ENCODE measurements at places on chromosomes 7 and 10.

DNA sequence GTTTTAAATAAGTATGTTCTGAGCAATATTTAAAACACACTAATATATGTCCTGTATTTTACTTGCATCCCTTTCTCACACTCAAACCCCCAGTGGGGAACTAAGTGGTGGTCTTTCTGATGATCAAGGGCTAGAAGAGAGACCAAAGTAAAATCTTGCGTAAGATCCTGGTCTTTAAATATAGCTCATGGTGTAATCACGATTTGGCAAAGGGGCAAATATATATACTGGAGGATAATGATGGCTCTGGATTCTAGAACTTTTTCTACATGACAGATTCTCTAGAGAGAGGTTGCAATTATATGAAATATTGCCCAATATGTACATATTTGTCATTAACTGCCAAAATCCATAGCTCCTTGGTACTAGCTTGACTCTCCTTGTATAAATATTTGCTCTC is 438.3 kb downstream of the NXPH1 start:
- no peak for DNase-seq

DNA sequence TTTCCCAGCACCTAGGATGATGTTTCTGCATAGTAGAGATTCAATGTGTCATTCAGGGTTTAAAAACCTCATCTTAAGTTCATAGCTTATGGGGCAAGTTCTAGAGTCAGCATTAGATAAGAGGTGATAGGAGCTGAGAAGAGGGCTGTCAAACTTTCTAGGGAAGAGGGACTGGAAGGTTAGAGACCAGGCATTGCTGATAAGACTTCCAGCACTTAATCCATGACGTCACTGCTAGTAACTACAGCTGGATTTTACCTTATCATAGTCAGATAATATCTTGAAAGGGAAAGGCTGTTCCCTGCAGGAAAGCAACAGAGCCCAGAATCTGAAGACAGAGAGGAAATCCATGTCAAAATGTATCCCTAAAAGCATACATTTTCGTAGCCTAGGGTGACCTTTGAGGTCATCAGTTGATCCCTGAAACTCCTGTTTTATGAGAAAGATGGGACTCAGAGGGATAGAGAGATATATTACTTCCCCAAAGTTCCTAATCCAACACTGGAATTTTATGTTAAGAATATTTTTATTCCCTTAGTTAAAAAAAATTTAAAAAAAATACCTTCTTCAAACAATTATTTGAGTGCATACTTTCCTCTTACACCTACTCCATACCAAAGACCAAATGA is 3.3 kb upstream of the CPED1 start:
- no peak for DNase-seq

DNA sequence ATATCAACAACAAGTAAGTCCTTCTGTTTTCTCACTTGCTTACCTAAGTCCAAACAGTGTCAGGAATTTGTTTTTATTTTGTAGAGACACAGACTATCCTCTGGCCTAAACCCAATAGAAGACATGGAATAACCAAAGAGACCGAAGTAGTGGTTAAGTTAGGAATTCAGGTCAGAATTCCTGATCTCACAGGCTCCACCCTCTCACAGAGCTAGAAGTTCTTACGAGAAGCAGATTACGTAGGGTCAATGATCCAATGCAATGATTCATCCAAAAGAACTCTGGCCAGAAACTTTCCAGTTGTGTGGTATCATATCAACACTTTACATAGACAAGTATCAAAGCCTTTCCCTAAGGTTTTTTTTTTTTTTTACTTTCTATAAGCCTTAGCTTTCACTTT is 73.8 kb downstream of the IQUB start:
- no peak for DNase-seq

- no peak for DNase-seq
Measured at GRCh38 chr7:146874722-146875121, 758.1 kb downstream of the CNTNAP2 start.

GRCh38 chr7:157297185-157297584 is 39.6 kb upstream of the DNAJB6 start:
- DNase-seq: no peak

DNA sequence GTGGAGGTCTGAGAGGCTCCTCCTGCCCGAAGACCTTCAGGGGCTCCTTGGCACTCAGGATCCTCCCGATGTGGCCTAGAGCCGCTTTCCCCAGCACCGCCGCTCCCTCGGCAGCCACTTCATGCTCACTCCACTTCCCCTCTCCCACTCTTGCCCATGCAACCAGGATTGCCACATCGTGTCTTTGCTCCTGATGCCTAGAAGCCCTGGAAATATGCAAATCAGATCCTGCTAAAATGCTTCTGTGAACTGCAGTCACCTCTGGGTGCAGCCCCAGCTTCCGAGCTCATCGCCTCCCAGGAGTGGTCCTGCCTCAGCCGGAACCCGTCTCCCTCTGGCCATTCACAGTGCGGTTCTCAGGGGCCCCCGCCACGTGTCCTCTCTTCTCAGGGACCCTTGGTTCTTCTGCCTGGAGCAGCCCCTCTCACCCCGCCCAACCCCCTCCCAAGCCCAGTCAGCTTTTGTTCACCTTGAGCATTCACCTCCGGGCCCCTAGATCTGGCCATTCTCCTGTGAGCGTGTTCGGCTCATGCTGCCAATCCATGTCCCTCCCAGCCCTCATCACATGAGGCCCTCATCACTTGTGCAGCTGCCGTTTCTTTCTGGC is 175.5 kb downstream of the ADARB2 start:
- DNase-seq: no peak

GRCh38 chr10:30832749-30833627 is 198.7 kb downstream of the ZNF438 start:
- no peak for DNase-seq

DNA sequence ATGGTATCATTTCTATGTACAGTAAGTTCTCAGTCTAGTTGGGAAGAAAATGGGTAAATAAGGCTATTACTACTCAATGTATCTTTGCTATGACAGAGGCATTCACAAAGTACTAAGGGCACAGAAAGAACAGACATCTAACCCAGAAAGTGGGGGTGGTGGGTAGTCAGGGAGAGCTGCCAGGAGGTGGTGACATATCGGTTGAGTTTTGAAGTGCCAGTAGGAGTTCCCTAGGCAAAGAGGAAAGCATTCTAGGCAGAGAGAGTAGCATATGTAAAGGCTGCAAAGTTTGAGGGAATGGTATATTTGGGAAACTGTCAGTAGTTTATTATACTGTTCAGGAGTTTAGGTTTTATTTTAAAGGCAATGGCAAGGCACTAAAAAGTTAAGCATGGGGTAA is 282.8 kb downstream of the PHTF2 start:
- no peak for DNase-seq

GRCh38 chr10:6399231-6399741 is 180.8 kb downstream of the PRKCQ start:
- no peak for DNase-seq
